ENCODE measurements at places on chromosomes 7 and 10.

DNA sequence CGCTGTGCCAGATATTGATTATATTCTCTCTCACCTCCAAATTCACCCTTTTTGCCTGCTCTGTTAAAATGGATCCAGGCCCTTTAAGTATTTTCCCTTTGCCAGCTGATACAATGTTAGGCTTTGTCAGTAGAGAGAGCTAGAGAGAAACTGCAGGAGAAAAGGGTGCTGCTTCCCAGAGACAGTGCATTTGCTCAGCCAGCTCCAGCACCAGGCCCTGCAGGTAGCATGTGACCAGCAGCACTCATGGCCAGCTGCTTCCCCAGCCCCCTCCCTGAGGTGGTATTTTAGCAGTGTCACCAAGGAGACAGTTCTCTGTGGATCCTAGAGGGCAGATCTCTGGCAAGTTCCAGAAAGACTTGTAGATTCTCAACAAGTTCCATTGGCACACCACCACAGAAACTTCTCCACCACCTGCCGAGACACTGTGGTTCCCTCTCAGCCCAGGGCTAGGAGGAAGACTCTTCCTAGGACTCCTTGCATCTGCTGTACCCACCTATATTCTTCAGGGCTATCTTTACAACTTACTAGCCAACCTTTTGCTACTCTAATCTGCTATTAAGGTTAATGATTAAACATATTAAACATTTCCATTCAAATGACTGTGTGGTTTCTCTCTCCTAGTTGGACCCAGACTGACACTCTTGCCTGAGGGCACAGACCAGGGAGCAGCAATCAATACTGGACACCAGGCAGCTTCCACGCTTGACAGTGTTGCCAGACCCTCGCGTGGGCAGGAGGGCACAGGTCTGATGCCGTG lies 35.6 kb upstream of the ADAM12 start:
- DNase-seq, result no peak

GRCh38 chr10:77989081-77989724 lies 40.1 kb downstream of the POLR3A start:
- DNase-seq, result no peak

GRCh38 chr10:110181451-110181850 lies 26.0 kb upstream of the MXI1 start:
- no peak for DNase-seq

DNA sequence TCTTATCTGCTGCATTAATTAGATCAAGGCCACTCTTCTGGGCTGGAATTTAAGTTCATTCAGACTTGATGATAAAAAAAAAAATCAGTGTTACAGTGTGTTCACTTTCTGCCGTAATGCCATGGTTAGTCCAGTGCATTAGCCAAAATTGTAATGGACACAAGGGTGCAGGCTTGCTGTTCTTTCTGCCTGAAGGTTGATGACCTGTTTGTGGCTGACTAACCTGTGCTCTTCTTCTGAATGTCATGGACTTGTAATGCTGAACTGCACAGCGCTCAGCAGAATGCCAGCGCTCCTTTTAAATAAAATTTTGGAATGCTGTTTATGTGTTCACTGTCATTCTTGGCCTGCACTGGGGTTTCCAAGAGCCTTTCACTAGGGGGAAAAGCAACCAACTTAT lies 323.2 kb downstream of the ZNF248 start:
- no peak for DNase-seq

- DNase-seq, result no peak
Observed at GRCh38 chr7:81777697-81778096, 7.8 kb upstream of the HGF start.

DNA sequence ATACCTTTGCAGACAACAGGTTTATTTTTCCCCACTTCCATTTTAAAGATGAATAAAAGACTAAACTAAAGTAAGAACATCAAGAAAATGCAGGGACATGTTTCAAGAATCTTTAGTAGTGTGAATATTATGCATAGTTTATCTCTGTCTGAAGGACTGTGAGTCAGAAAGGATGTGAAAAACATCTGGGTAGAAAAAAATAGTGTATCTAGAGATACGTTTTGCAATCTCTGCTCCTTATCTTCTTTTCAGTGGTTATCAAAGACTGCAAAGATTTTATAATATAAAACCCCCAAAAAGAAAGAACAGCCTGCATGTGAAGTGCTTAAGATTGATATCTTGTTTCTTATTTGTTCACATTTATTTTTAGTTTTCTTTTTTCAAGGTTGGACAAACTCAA lies 101.9 kb upstream of the ARHGAP21 start:
- no peak for DNase-seq

- DNase-seq, result peak; percentile 25
Observed at GRCh38 chr7:106866298-106867281, 1.5 kb downstream of the PIK3CG start.

DNA sequence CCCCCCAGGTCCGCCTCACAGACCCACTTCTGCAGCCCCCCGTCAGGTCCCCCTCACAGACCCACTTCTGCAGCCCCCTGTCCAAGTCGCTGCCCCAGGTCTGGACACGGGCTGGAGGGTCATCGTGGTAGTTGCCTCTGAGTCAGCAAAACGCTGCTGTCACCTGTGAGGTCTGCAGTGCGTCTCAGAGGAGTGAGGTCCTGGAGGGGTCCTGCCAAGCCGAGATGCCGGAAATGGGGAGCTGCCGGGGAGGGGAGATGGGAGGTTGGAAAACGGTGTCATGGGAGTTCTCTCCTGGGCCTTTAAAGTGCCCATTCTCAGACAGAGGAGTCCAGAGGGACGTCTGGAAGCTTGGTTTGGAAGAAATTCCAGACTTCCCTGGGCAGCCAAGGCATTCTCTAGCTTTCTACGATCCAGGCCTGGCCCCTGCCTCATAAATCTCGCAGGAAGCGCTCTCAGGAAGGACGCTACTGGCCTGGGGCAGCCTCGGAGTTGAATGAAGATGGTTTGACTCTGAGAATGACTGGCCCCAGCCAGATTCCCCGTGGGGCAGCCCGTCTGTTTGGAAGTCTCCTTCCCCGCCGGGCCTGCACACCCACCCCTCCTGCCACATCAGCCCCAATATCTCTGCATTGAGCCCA lies 38.7 kb downstream of the CALML3 start:
- no peak for DNase-seq

DNA sequence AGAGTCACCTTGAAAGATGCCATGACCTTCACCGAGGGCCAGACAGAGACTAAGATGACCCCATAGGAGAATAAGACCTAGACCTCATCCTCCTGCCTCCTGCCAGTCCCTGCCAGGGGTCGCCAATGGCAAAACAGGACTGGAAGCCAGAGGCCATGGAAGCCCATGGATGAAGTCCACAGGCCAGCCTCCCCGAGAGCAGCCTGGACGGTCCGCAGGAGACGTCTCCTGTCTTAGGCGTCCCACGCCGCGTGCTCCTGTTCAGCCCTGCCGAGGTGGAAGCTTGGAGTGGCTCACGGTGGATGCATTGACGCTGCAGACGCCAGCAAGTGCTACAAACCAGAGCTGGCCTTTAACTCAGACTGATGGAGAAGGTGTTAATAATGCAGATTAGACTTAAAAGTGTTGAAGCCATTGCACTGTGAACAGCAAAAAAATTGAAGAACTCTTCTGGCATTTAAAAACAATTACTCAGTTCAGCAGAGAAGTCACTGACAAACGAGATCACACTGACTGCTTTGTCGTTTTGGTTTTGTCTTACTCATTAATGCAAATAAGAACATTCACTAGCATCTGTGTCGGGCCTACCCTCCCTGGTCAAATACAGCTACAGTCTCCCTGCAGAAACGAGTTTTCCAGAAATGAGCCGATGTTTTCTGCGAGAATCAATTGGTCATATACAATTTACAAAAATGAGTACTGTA lies 38.1 kb upstream of the FAM20C start:
- no peak for DNase-seq

DNA sequence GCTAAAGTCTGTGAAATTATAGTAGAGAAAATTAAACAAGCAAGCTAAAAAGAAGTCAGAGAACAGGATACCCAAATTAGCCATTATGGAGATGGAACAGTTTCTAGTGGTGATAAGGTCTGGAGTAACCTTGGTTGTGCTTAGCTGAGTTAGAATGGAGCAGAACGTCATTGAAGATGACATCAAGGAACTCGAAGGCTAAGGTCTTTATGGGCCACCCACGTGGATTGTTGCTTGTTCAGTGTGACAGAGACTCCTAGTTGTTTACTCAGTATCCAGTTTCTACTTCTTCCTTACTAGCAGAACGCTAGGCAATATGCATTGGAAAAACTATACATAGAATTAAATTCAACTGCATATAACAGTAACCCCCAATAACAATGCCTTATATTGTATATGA lies 39.7 kb downstream of the AHCYL2 start:
- DNase-seq, result no peak

DNA sequence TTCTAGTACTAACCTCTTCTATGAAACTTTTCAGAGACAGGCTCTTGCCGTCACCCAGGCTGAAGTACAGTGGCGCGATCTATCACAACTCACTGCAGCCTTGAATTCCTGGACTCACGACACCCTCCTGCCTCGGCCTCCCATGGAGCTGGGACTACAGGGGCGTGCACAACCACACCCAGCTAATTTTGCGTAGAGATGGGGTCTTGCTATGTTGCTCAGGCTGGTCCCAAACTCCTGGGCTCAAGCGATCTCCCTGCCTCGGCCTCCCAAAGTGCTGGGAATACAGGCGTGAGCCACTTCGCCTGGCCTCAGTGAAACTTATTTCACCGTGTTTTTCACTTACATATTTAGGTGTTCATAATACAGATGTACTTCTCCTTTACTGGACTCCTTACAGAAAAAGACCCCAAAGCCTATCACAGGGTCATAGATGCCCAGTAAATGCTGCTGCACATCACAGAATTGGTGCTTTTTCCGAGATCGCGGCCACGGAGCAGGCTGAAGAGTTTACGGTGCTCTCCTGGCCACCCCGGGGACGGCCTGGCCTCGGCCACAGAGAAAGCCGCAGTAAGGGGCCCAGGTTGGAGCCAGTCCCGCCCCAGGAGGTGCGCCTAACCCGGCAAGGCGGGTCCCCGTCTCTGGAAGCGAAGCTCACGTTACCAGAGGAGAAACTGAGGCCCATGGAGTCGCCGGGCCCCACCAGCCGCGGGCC lies 595 bp downstream of the TBL2 start:
- no peak for DNase-seq

GRCh38 chr7:131164025-131164925 lies 163.4 kb upstream of the MKLN1 start:
- no peak for DNase-seq

DNA sequence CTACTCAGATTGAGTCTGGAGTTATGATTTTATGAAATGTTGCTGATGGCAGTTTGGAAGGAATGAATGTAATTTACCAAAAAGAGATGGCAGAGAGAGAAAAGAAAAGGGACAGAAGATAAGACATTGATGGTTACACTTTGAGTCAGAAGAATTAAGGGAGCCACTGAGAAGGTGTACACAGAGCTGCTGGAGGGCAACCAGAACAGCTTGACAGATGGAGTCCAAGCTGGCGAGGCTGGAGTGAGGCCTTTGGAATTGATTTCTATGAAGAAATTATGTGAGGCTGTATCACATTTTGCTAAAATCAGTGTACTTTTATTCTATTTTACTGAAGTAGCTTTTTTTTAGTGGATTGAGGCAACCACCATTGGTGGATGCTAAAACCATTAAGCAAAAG lies 740.5 kb downstream of the REEP3 start:
- no peak for DNase-seq

DNA sequence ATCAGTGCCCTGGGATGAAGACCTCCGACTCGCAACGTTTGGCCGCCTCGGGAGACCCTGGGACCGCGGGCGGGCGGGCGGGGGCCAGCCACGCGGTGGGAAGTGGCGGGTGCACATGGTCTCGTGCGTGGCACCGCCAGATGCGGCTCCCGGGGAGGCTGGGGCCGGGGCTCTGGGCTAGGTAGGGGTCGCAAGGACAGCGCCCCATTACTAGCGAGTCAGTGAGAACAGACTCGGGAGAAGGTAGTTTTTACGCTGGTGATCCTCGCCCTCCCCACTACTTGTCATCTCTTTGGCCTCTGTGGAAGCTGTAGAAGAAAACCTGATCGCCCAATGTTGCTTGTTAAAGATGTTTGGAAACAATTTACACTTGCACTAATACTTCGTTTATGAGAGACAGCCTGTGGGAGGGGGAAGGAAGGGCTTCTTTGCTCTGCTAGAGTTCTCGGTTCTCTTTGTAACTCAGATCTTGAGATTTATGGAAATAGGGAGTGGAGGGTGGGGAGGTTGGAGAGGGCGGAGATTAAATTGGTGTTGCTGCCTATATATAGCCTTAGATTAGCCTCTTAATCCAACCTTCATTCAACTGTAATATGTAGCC lies 591 bp downstream of the BZW2 start:
- DNase-seq, result no peak

- DNase-seq, result no peak
Observed at GRCh38 chr10:112779025-112779770, 170.8 kb upstream of the TCF7L2 start.

- no peak for DNase-seq
Observed at GRCh38 chr7:146146831-146147486, 30.4 kb downstream of the CNTNAP2 start.

- DNase-seq, result no peak
Observed at GRCh38 chr10:52950578-52950977, 178.0 kb upstream of the MBL2 start.

GRCh38 chr10:114239994-114240345 lies 916 bp downstream of the VWA2 start:
- no peak for DNase-seq

- peak; percentile 59 for DNase-seq
Observed at GRCh38 chr10:24722676-24723385, 856 bp downstream of the ARHGAP21 start.

- DNase-seq, result no peak
Observed at GRCh38 chr10:43077421-43078171, 727 bp downstream of the RET start.

- DNase-seq, result no peak
Observed at GRCh38 chr10:9239298-9239697, 1184.8 kb downstream of the GATA3 start.

GRCh38 chr10:88664142-88664541 lies at the start of gene LIPF:
Gene LIPF (plus strand): TSS chr10:88664442. CDS start chr10:88667298, 2,856 bp downstream.
- no peak for DNase-seq

GRCh38 chr7:159172400-159172799 lies 27.7 kb upstream of the VIPR2 start:
- no peak for DNase-seq

Measured in CD8-positive, alpha-beta T cell (primary cell).